ENCODE measurements at places on chromosomes 3 and 15.

GRCh38 chr3:37709946-37710640, 151.6 kb upstream of the CTDSPL start:
- no peak for DNase-seq

- DNase-seq, result no peak
These were observed 16.2 kb upstream of the ANKDD1A start for GRCh38 chr15:64895285-64896065.

- DNase-seq, result no peak
These were observed 9.2 kb upstream of the LDHAL6B start for GRCh38 chr15:59197454-59197853.

DNA sequence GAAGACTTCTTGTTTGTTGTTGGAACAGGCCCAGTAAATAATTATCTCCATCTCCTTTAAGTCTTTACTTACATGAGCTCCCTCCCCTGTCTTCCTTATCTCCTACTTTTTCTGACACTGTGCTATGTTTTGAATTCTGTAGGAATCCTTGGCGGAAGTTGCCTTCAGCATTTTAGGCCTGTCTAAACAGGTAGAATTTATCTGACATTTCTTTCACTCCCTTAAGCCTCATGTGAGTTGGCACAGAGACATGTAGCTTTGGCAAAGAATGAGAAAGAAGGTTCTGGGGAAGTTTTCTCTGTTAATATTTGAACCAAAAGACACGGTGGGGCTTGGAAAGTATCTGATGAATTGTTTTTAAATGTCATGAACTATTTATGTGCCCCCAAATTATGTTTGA, 8.1 kb downstream of the MCTP2 start:
- no peak for DNase-seq

GRCh38 chr3:127674101-127674721, 1.5 kb downstream of the ABTB1 start:
- peak; percentile 41 for DNase-seq

- DNase-seq, result no peak
These were observed 51.4 kb downstream of the NMD3 start for GRCh38 chr3:161272524-161272923.

All from occipital lobe (tissue), 3 donors.